8988T (cell line): ENCODE measurements at places on chromosomes 16 and 17.
A peak's percentile ranks its signal among the peaks of the same experiment; 100 is the strongest.

DNA sequence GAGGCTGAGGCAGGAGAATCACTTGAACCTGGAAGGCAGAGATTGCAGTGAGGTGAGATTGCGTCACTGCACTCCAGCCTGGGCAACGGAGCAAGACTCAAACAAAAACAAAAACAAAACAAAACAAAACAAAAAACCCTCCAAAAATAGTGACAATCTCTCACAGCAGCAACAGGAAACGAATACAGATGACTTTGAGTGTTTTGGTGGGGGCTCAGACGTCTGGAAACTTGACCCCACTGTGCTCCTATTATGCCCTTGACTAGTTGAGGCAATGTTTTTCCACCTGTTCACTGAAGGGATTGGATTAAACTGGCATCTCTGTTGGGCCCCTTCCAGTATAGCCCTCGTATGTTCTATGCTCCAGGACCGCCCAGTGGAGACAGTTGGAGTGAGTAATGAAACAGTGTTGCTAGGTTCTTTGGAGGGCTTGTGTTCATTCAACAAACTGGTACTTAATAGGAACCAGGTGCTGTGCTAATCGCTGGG lies 167.0 kb downstream of the UTP18 start:
- DNase-seq = no peak

- DNase-seq = no peak
Observed at GRCh38 chr17:59470624-59471297, 94.6 kb upstream of the DHX40 start.

GRCh38 chr17:81008140-81008539 lies 16.5 kb downstream of the CHMP6 start:
- no peak for DNase-seq

GRCh38 chr16:86019446-86020047 lies 120.6 kb downstream of the IRF8 start:
- DNase-seq = no peak

GRCh38 chr16:1772908-1773702 lies at the start of gene MRPS34:
TSS of gene MRPS34 (minus strand) at chr16:1773134. CDS start at chr16:1773119, 15 bp downstream.
- DNase-seq = peak; percentile 85

DNA sequence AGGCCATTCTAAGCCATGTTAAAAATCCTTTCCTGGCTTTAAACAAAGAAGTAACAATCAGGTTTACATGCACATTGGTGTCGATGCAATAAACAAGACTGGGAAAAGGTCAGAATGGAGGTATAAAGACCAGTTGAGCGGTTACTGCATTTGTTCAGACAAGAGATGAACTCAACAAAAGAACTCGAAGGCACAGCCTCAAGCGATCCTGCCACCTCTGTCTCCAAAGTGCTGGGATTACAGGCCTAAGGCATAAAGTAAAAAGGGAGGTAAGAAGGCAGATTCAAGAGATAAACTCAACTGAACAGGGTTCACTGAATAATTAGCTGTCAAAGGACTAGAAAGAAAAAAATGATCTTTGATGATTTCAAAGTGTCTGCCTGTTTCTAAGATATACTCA lies 39.4 kb downstream of the USP32 start:
- no peak for DNase-seq

- peak; percentile 14 for DNase-seq
Observed at GRCh38 chr17:28960256-28961061, 9.1 kb upstream of the PHF12 start.

- no peak for DNase-seq
Observed at GRCh38 chr16:61862221-61863155, 173.8 kb downstream of the CDH8 start.

GRCh38 chr17:55722016-55722736 lies 488 bp downstream of the TMEM100 start:
- no peak for DNase-seq

- DNase-seq = peak; percentile 86
Observed at GRCh38 chr16:86874141-86874540, 295.8 kb downstream of the FOXL1 start.
